ENCODE measurements at places on chromosomes 6 and 20.

DNA sequence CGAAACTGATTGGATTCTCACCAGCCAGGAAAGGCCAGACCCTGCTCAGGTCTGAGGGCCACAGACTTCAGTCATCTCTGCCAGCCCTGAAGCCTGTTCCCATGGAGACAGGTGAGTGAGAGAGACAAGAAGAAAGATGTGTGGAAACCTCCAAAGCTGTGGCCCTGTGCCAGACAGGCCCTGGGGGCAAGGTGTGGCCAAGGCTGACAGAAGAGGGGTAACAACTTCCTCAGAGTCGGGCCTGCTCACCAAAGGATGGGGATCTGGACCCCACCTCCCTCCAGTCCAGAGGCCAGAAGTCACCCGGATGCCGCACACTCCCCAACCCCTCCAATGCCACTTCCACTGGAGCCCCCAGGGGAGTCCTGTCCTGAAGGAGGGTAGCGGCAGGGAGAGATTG is 73.6 kb downstream of the MDGA1 start:
- DNase-seq: no peak

DNA sequence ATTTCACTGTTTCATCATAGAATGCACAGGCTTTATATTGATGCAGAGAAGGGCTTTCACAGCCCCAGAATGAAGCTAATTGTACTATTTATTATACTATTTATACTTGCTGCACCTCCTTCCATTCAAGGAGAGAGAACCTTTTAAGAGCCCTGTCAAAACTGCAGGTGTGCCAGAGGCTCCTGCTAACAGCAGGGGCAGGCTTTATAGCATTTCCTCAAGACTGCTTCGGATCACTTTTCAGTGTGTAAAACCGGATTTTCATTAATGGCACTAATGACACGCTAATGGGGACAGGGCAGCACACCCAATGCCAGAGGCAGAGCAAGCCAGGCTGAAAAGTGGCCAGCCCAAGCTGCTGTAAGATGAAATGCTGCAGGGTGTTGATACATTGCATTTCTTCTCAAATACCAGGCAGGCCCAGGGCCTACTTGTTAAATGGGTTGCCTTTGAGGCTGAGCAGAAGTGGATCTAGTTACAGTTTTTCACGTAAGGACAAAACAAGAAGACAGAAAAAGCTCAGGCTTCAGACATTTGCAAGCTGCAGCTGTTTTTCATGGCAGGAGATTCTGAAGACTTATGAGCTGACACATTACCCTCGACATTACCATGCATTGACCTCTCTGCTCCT is 487.7 kb upstream of the BTBD3 start:
- DNase-seq: no peak

GRCh38 chr6:38725414-38726183 is 10.5 kb downstream of the DNAH8 start:
- no peak for DNase-seq

GRCh38 chr6:36187446-36187845 is 9.1 kb upstream of the BRPF3 start:
- no peak for DNase-seq

- no peak for DNase-seq
Measured at GRCh38 chr6:11139051-11139960, 27.8 kb upstream of the ERVFRD-1 start.

DNA sequence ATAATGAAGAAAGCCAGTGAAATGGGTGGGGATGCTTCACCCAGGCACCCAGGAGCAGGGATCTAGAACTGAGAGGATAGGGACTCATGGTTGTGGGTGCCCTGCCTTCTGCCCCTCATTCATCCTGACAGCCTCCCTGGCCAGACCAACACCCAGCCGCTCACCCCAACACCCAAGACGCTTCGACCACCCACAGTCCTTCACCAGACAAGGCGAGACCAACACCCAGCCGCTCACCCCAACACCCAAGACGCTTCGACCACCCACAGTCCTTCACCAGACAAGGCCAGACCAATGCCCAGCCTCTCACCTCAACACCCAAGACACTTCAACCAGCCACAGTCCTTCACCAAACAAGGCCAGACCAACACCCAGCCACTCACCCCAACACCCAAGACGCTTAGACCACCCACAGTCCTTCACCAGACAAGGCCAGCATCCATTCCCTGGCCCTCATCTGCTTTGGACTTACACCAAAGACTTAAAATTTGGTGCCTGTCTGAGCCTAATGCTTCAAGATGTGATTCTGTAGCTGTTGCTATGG is 131.5 kb downstream of the ANKRD60 start:
- DNase-seq: no peak

GRCh38 chr6:140061110-140062042 is 686.9 kb upstream of the CITED2 start:
- DNase-seq: no peak

DNA sequence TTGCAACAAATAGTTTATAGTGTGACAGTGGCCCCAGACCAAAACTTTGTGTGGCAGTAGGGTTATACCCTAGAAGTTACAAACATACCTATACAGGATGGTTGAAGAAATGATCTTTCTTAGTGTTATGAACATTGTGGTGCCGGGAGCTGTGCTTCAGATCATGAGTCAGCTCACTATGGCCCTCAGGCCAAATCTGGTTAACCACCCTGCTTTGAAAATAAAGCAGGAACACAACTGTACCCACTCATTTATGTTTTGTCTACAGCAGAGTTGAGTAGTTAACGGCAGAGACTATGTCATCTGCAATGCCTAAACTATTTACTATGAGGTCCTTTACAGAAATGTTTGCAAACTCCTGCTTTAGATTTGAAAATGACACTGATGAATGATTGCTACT is 24.3 kb downstream of the AKAP7 start:
- DNase-seq: no peak
